ENCODE measurements at places on chromosomes 6 and 20.
A peak's percentile ranks its signal among the peaks of the same experiment; 100 is the strongest.

GRCh38 chr6:117118490-117118889 lies 146.9 kb upstream of the VGLL2 start:
- DNase-seq, result no peak

- DNase-seq, result no peak
These were observed 296.2 kb downstream of the RIMS1 start for GRCh38 chr6:72182337-72183246.

DNA sequence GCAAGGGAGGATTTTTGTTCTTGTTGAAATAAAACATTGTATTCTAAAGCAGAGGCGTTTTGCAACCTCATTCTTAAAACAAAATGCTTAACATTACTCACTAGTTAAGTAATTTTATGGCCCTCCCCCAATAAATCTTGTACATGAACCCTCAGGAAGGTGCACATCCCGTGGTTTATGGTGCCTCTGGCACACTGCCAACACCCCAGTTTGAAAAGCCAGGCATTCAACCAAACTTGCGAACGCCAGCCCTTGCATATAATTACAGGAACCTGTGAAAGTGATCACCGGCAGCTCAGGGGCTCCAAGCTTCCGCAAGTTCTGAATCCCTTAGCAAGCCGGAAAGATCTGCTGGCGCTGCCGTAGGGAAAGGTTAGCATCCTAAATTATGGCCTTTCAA lies 1109.0 kb upstream of the FLRT3 start:
- no peak for DNase-seq

DNA sequence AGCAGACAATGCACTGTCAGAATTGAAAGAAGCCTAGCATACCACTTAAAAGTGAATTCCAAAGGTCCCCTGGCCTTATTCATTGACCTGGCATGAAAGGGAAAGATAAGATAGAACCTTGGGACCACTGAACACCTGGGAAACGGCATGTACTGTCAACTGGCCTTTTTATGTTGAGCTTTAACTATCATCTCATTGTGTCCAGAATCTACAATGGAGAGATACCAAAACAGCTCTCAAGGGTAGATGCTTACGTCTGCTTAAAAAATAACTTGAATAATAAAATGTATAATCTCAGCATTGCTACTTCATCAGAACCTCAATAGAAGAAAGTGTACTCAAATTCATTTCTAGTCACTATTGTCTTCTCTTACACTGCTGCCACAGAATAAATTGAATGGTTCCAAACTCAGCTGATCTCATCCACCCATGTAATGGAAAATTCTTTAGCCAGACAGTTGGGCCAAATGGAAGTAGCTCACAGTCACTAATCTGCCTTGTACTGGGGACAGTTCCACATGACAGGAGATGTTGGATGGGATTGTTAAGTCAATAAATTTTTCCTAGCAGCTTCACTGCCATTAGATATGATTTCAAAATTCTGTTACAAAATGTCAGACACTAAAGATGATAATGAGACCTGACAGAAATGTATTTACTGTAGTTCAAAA lies 93.8 kb downstream of the MLIP start:
- no peak for DNase-seq

GRCh38 chr6:35678021-35678654 lies 10.6 kb downstream of the FKBP5 start:
- DNase-seq, result no peak

- DNase-seq, result no peak
These were observed 125.1 kb upstream of the COL21A1 start for GRCh38 chr6:56372406-56372995.

- DNase-seq, result peak; percentile 47
These were observed 11.9 kb upstream of the CPNE5 start for GRCh38 chr6:36851149-36851614.

- no peak for DNase-seq
These were observed 7.6 kb downstream of the BTN2A2 start for GRCh38 chr6:26390531-26390930.

GRCh38 chr20:18614244-18614643 lies 26.4 kb downstream of the DTD1 start:
- no peak for DNase-seq

DNA sequence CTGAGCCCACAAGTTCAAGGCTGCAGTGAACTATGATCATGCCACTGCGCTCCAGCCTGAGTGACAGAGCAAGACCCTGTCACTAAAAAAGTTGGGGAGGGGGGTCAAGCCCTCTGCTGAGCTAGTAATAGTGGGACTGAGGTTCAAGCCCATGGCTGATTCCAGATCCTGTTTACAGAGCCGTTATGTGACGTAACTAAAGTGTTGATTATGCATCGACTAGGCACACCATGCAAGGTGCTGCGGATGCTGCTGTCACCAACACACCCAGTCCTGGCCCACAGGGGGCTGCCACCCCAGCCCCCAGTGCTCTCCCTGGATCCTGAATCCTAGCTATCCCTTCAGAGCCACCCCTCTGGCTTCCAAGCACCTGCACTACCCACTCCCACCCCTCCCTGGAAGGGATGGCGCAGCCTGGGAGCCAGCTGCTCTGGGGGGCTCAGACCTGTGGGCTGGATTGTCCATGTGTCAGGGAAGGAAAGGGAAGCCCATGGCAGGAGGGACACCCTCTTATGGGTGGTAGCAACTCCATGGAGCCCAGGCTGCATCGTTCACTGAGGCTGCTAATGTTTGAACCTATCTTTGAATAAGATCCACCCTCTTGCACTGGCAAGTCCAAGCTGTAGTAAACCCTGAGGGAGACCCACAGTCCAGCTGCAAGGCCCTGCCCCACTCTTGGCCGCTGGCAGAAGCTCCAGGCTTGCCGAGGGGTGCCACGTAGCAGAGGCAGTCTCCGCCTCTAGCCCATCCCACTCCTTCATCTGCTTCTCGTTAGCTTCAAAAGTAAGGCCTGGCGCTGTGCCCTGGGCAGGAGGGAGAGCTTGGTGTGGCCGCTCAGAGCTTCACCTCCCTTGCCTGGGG lies 95.0 kb downstream of the SNX5 start:
- DNase-seq, result no peak

DNA sequence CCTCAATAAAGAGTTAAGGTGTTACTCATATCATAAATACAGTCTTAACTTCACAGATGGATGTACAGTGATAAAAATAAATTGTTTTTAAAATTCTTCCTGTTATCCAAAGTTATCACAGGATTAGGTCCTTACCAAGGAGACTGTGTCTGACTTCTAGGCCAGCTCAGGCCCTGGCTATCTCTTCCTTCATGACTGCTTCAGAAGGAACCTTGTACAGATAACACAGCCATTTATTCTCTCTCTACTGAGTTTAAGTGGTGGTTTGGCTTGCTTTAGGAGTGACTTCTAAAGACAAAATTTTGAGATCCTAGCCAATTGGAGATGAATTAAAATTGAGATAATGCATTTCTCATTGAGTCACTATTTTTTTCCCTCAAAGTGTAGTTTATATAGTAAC lies 40.8 kb upstream of the RNF182 start:
- no peak for DNase-seq

- DNase-seq, result no peak
These were observed 15.6 kb downstream of the CHRNA4 start for GRCh38 chr20:63345328-63346100.

Data from CD4-positive, alpha-beta T cell treated with Interleukin-4 for 4 hours (primary cell).